ENCODE measurements at places on chromosomes 1 and 21.
A peak's percentile ranks its signal among the peaks of the same experiment; 100 is the strongest.

- DNase-seq = no peak
These were observed 38.9 kb downstream of the YY1AP1 start for GRCh38 chr1:155649676-155650075.

GRCh38 chr1:8351693-8352470, 34.0 kb downstream of the SLC45A1 start:
- DNase-seq = peak; percentile 49

DNA sequence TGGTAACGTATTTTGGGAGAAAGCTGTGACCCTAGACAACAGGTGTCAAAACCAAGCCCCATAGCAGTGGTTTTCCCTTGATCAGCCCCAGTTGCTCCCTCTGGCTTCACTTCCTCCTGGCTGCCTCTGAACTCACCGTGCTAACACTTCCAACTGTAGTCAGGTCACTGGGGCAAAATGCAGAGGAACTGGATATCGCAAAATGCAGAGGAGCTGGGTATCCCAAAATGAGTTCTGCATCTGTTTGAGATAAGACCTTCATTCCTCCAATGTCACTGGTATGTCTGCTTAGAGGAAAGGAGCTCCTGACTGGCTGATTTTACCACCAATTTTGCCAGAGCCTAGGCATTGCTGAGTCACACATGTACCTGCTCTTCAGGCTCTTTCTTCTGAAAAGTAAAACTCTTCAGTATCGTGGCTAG, 19.6 kb upstream of the TACSTD2 start:
- no peak for DNase-seq

DNA sequence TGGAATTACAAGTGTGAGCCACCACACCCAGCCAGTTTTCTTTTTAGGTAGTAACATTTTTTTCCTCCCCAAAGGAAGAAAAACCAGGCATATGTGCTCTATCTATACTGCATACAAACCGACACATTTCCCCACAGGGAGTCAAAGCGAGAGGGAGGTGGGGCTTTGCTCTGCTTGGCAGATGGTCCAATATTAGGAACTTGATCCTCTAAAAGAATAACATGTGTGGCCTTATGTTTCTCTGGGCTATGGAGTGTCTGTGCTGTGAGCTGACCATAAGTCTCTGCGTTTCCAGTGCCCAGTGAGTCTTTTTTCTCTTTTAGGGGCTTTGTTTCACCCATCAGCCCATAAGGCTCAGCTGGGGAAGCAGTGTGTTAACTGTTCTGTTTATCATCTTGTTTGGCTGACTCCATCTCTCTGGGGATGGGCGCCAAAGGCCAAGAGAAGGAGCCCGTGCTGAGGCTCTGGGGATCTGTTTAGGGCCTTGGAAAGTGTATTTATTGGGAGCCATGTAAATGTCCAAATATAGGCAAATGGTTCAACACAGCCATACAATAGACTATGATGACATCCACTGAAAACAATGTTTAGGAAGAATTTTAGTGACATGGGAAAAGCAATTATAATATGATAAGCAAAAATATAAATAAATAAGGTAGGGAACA, 20.2 kb downstream of the LMOD1 start:
- no peak for DNase-seq

GRCh38 chr1:84406346-84406861, 8.1 kb downstream of the DNASE2B start:
- DNase-seq = no peak

DNA sequence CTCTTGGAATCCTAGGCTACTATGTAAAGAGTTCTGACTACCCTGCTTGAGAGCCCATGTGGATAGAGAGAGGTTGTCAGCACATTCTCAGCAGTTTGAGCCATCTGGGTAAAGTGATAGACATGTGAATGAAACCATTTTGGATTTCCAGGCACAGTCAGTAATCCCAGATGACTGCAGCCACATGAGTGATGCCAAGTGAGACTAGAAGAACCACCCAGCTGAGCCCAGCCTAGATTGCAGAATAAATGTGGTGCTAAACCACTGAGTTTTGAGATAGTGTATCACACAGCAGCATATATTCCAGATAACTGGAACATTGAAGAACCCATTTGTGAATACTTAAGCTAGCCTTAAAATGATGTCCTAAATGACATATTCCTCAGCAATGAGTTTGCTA, 166.2 kb downstream of the ATP6V1G3 start:
- DNase-seq = no peak

- no peak for DNase-seq
These were observed 14.1 kb downstream of the MYOCOS start for GRCh38 chr1:171636141-171636540.

DNA sequence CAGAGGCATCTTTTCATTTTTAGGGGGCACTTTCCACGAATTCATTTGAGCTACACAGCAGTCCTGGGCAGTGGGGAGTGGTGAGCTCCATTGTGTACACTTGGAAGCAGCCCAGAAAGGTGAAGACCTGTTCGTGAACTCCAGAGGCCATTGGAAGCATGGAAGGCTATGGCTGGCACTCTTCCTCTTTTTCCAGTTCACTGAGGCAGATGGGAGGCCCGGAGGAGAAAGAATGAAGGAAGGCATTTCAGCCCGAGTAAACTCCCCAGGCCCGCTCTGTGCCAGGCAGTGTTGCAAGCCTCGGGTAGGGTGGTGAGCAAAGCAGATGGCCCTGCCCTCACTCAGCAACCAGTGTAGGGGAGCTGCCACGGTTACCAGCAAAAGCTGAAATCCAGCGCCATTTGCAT, 673 bp upstream of the DHCR24 start:
- DNase-seq = no peak

- no peak for DNase-seq
These were observed 21.2 kb upstream of the JUN start for GRCh38 chr1:58804853-58805565.

DNA sequence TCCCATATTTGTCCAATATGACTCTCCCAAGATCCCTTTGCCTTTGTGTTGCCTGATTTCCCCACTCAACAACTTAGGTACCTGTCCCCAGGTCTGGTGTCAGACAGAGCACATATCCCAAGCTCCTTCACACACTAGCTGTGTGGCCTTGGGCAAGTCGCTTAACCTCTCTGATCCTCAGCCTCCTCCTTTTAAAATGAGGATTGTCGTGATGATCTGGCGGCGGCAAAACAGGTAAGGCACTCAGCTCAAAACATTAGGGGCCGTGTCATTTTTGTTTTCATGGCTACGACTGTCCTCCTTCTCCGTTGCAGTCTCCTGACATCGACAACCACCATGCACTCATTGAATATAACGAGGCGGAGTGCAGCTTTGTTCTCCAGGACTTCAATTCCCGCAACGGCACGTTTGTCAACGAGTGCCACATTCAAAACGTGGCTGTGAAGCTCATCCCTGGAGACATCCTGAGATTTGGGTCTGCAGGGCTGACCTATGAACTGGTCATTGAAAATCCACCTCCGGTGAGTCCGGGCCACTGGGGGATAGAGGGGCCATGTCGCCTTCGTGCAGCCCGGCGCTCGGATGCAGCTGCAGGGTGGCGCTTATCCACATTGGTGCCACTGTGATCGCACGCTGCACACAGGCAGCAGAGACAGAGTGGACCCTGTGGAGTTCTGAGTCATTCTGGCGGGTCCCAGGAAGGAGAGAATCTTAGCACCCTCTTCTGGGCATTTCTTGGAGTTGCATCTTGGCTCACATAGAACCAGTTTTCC, 25.2 kb downstream of the FHAD1 start:
- DNase-seq = peak; percentile 47
